Astrocyte (in vitro differentiated cells and primary cell): ENCODE measurements at places on chromosomes 12 and 14.

DNA sequence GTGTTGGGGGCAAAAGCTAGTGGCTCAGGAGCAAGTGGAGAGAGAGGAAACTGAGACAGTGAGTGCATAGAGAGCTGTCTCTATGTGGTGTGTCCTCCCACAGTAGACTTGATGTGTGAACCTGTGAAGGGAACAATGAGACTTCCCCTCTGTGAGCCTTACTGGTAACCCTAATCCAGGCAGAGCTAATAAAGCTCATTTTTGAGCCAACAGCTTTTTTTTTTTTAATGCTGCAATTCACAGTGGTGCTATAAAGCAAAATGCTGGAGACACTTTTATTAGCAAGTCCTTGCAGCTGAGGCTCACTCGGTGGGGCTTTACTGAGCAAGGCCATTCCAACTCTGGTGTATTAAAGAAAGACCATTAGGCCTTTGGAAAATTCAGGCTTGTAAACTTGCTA, 26.9 kb downstream of the FBXW8 start:
- DNase-seq, result no peak

GRCh38 chr12:72277415-72277814, 5.2 kb downstream of the TRHDE start:
- peak; percentile 61 for DNase-seq

DNA sequence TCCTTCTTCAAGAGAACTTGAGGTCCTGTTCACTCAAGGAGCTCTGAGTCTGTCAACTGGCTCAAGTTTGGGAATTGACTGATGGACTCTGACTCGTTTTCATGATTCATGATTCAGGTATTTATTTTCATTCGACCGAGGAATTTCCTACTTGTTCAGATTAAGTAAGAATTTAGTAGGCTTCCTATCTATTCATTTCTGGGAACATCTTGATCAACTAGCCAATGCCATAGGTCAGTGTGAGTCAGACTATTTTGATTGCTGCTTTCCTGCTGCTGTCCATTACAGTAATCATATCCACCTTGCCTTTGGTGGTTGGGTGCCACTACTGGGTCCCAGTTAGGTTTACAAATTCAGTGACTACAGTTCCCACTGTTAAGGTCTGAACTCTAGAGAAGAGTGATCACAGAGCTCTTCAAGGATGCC, 6.1 kb downstream of the FAM186A start:
- peak; percentile 96 for DNase-seq

- no peak for DNase-seq
Observed at GRCh38 chr12:2292560-2292959, 239.8 kb downstream of the CACNA1C start.

- DNase-seq, result no peak
Observed at GRCh38 chr14:86708846-86709339, 1178.9 kb downstream of the FLRT2 start.
